ENCODE measurements at places on chromosomes 2 and 18.

DNA sequence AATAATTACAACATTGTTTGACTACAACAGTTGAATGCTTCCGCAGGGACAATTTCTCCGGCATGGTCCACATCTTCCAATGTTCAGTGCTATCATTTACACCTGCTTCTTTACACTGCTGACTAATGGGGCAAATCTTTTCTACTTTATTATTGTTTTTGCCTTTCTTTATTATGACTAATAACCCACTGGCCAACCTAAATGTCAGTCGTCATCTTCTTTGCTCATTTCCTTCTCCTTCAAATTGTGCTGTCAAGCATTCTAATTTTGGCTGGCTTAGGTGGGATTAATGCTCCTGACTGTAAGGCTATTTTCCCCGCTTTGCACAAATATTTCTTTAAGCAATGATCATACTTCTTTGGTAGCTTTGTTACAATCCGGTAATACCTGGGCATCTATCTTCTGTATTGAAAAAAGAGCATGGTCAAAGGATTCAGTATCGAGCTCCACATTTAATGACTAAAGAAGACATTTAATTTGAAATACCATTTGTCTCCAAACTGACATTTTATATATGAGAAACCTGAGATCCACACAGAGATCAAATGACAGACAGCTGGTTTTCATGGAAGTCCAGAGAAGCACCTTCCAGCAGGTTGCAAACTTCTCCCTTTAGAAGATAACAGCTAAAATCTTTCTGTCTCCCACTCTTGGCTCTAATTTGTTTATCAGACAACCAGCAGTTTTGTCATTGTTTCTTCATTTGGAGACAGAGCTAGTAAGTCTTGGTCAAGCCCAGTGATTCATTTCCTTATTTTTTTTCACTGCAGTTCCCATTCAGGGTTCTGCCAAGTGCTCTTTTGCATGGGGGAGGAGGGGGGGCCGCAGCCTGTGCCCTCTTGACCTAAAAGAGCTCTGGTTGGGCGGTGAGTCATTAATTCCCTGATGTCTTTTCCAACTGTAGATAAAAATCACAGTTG is 132.9 kb downstream of the SOCS6 start:
- peak; percentile 61 for DNase-seq

DNA sequence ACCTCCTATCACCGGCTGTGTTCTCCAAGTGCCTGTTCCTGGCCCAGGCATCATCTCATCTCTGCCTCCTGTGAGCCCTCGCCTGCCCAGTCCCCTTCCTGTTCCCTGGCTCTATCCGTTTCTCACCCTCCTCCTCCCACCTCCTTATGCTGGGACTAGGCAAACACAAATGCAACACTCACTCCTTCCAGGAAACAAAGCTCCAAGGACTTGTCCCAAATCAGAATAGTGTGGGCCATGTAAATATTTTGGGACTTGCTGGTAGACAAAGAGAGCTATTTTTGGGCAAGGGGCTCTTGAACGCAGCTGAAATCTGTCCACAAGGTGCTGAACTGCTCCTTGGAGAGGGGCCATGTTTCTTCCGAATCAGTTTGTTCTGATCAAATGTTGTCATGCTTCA is 25.3 kb downstream of the MBP start:
- no peak for DNase-seq

- peak; percentile 10 for DNase-seq
Observed at GRCh38 chr2:143875295-143876233, 644.4 kb downstream of the ZEB2 start.

GRCh38 chr2:182824056-182824766 is 42.2 kb downstream of the FRZB start:
- no peak for DNase-seq

Data from OCI-M1 (cell line).